GM23338 (cell line): ENCODE measurements at places on chromosomes 11 and 22. TPM values are rescaled to one million over a fixed set of nuclear protein-coding genes. Genes with fewer than 3 reads are reported as not detected.
A peak's percentile ranks its signal among the peaks of the same experiment; 100 is the strongest.

- no peak for DNase-seq
Observed at GRCh38 chr22:22856885-22857606, 30.6 kb upstream of the IGLL5 start.

GRCh38 chr22:45318168-45318557 lies 8.4 kb downstream of the FAM118A start:
- DNase-seq = peak; percentile 72

DNA sequence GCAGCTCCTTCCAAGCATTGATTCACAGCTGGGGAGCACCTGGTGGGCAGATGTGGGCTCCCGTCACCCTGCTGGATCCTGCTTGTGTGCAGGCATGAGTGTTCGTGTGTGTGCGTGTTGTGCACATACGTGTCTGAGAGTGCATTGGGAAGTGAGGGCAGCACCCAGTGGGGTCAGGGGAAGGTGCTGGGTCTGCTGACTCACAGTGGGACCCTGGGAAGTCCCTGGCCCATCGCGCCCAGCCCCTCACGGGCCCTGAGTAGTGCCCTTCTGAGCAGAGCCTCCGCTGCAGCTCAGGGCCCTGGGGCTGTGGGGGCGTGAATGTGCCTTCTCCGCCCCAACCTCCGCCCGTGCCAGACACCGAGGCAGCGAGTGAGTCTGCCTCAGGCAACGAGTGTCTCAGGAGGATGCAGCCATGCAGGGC lies 36.8 kb downstream of the WNT11 start:
- DNase-seq = no peak

- DNase-seq = no peak
Observed at GRCh38 chr11:66072081-66072480, 2.0 kb downstream of the PACS1 start.

DNA sequence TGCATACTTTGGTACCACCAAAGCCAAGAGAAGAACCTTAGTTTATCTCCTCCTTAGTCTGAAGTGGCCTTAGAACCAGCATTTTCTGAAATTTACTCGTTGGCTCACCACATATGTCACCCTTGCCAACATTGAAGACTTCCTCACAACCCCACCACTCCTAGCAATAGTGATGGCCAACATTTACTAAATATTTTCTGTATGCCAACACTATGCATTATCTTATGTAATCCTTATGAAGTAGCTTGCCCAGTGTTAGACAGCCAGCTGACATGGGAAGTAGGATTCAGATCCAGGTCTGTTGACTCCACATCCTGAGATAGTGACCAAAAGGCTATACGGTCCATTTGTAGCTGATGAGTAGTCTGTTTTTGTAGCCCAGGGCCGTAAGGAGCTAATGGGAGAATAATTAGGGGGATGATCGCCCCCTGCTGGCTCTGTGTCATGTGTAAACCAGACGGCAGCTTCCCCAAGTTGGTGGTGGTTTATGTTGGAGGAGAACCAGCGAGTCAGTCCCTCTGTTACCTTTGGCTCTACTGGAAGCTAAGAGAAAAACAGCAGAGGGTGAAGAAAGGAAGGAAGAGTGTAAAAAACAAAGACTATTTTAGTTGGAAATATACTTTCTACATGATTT lies 120.5 kb upstream of the RASSF10 start:
- DNase-seq = peak; percentile 94

- DNase-seq = no peak
Observed at GRCh38 chr11:36354221-36355003, 58.3 kb downstream of the PRR5L start.

- peak; percentile 8 for DNase-seq
Observed at GRCh38 chr11:130876931-130877915, 39.1 kb downstream of the SNX19 start.

DNA sequence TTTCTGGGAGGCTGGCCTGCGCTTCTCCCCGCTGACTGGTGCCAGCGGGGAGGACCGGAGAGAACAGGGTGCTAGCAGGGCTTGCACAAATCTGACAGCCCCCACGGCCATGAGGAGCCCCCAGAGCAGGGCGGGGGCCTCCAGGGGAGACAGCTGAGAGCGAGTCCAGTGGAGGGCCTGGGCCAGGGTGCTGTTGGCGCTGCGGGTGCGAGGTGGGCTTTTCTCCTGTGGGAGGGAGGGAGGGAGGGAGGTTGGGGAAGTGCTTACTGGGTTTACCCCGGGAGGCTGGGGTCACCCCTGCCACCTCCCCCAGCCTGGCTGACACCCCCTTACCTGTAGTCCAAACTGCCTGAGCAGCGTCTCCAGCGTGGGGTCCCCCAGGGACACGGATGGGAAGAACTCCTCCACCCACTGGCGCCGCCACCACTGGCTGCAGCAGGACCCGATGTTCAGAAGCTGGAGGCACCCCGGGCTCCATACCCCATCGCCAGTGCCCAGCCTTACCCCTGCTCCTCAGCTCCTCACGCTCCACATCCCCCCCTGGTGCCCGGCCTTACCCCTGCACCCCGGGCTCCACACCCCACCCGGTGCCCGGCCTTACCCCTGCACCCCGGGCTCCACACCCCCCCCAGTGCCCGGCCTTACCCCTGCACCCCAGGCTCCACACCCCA lies 3.9 kb downstream of the LMF2 start:
- DNase-seq = peak; percentile 47

GRCh38 chr22:22408731-22409696 lies 99.5 kb downstream of the ZNF280B start:
- peak; percentile 74 for DNase-seq

GRCh38 chr11:108838102-108838791 lies 173.4 kb downstream of the DDX10 start:
- no peak for DNase-seq

DNA sequence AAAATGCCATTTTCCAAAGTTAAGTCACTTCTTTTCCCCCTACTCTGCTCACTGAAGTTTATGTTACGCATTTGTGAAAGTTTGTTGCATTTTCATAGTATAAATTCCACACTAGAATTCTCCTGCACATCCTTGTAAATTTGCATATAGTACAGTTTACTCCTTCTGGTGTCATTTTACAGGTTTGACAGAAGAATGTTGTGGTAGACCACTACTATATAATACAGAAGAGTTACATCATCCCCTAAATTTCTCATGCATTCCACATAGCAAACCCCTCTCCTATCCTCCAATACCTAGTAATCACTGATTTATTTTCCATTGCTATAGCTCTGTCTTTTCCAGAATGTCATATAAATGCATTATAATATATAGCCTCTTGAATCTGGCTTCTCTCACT lies 64.5 kb downstream of the CCDC73 start:
- no peak for DNase-seq

DNA sequence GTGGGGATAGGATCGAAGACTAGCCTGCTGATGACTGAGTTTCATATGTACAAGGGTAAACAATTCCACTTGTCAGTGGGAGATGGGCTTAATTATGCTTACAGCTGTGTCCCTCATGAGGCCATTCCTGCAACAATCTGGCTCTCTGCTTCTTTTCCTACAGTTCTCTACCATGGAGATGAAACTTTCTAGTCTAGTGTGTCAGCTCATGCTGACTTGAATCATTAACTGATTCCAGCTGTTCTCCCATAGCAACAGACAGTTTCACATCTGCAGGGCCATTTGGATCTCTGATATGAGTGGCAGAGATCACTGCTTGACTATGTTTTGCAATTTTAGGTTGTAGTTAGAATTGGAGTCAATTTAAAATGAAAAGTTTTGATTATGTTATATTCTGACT lies 1251.7 kb upstream of the RAG2 start:
- no peak for DNase-seq

- DNase-seq = peak; percentile 55
Observed at GRCh38 chr11:110076371-110076965, 16.7 kb upstream of the ZC3H12C start.

DNA sequence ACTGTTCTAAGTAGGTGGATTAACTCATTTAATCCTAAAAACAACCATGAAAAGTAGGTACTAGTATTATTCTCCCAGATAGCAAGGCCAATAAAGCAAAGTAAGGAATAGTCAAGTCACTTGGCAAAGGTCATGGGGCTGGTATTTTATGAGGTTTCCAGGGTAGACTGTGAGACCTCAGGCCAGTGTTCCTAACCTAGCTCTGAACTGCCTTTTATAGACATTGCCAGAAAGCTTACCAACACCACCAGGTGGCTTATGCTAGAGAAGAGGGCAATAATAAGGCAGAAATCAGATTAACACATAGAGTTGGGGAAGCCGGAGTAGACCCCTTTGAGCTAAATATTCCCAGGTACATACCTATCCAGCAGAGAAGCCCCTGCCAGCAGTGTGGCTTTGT lies 490.9 kb upstream of the TENM4 start:
- no peak for DNase-seq

DNA sequence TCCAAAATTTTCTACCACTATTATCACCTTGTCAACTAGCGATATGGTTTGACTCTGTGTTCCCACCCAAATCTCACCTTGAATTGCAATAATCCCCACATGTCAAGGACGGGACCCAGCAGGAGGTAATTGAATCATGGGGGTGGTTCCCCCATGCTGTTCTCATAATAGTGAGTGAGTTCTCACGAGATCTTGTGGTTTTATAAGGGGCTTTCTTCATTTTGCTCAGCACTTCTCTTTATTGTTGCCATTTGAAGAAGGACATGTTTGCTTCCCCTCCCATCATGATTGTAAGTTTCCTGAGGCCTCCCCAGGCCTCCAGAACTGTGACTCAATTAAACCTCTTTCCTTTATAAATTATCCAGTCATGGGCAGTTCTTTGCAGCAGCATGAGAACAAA lies 73.5 kb upstream of the ZC3H12C start:
- no peak for DNase-seq

DNA sequence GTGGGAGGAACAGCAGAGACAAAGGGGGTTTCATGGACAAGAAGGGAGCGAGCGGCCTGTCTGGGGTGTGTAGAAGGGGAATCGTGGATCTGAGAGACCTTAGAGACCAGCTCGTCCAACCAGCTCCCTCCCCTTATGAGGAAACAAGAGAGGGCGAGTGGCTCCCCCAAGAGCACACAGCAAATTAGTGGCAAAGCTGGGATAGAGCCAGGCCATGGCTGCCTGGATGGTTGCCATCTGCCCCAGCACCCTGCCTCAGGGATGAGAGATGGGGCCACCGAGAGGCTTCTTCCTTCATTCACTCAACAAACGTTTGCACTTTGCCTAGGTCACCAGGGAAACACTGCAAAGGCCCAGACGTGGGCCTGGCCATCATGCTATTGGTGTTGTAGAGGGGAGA lies 4.1 kb downstream of the MAPK8IP1 start:
- DNase-seq = no peak

GRCh38 chr11:16804104-16804947 lies 65.9 kb downstream of the C11orf58 start:
- no peak for DNase-seq

GRCh38 chr11:61281581-61282250 lies 13.4 kb downstream of the VWCE start:
- peak; percentile 93 for DNase-seq

DNA sequence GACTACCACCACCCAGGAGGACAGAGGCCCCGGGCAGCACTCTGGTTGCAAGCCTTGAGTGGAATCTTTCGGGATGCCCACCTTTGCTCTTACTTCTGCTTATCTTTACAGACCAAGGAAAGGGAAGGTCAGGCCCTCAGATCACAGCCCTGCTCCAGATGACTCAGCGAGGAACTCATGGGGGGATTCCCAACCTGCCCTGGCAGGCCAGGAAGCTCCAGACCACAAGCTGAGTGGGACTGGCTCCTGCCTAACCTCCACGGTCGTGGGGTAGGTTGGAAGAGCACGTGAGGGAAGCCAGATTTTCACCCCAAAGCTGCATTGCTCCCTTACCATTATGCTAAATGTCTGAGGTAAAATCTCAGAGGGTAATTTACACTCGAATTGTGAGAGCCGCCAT lies 11.8 kb downstream of the TBC1D10A start:
- DNase-seq = no peak

DNA sequence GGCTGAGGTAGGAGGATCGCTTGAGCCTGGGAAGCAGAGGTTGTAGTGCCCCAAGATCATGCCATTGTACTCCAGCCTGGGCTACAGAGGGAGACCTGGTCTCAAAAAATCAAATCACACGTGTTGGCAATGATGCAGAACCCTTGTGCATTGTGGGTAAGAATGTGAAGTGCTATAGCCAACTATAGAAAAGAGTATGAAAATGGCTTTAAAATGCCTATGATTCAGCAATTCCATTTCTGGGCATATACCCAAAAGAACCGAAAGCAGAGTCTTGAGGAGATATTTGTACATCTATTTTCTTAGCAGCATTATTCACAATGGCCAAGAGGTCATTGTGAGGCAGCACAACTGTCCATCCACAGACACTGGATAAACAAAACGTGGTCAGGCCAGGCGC lies 2.6 kb upstream of the FADS3 start:
- DNase-seq = no peak

GRCh38 chr11:10388574-10388973 lies 66.5 kb upstream of the AMPD3 start:
- DNase-seq = no peak

DNA sequence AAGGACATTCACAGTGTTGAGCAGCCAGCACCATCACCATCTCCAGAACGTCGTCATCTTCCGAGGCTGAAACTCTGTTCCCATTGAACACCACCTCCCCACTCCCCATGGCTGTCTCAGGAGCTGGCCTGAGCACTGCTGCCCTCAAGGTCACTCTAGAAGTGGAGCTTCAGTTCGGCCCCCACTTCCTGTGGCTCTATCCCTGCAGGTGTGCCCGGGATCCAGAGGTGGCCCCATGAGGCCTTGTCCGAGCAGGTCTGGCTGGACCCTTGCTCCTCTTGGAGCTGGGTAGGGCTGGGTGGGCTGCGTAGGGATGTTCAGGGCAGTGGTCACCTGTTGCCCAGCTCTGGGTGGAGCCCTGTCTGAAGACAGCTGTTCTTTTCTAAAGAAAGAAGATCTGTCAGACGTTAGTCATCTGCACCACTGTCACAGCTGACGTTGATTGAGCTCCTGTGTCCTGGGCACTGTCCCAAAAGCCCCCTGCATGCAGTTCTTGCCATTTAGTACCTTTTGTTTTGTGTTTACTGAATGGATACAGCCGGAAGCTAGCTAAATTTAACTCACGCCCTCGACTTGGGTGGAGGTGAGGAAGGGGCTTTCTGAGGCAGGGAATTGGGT lies 75.5 kb upstream of the CLDN5 start:
- no peak for DNase-seq

GRCh38 chr22:27299181-27300085 lies 502.1 kb downstream of the MN1 start:
- peak; percentile 36 for DNase-seq

- peak; percentile 71 for DNase-seq
Observed at GRCh38 chr11:5291207-5291838, 10.4 kb downstream of the OR51B4 start.

GRCh38 chr11:99229544-99229943 lies 208.8 kb downstream of the CNTN5 start:
- DNase-seq = no peak

GRCh38 chr11:44693654-44694119 lies 33.1 kb upstream of the TSPAN18 start:
- DNase-seq = no peak

LIF gene
- 1.2 and 1.8 TPM in 2 replicates for polyA plus RNA-seq

CELSR1 gene
- 4.8 and 6.1 TPM in 2 replicates for polyA plus RNA-seq

KRTAP5-2 gene
- polyA plus RNA-seq = not detected in 2 replicates

CLTCL1 gene
- 5.4 and 6.6 TPM in 2 replicates for polyA plus RNA-seq

CHRM4 gene
- polyA plus RNA-seq = not detected in 2 replicates

RFPL2 gene
- polyA plus RNA-seq = 0.40 and 0.45 TPM in 2 replicates

IFITM10 gene
- polyA plus RNA-seq = 0.06 TPM in 1 of 2 replicates, not detected in the other

MPZL3 gene
- 0.92 and 1.3 TPM in 2 replicates for polyA plus RNA-seq

PLCB3 gene
- 28.1 and 30.9 TPM in 2 replicates for polyA plus RNA-seq
